ENCODE measurements at places on chromosomes 6 and 20.

GRCh38 chr20:46272389-46273047, 35.8 kb downstream of the CDH22 start:
- no peak for DNase-seq

DNA sequence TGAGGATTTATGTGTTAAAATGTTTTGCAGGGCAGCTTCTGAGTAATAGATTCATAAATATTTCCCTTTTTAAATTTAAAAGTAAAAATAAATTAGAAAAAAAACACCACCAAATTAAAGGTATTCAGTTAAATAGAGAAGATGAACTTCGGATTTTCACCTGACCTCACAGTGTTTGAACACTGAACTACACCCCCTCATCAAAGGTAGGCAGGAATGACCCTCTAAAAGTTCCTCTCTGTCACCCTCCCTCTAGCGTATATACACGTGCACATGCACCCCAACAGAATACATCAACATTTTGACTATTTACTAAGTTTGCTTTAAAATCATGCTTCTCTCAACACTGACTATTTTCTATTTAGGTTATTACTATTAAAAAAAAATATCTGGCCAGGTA, 528.3 kb downstream of the QKI start:
- DNase-seq: no peak

DNA sequence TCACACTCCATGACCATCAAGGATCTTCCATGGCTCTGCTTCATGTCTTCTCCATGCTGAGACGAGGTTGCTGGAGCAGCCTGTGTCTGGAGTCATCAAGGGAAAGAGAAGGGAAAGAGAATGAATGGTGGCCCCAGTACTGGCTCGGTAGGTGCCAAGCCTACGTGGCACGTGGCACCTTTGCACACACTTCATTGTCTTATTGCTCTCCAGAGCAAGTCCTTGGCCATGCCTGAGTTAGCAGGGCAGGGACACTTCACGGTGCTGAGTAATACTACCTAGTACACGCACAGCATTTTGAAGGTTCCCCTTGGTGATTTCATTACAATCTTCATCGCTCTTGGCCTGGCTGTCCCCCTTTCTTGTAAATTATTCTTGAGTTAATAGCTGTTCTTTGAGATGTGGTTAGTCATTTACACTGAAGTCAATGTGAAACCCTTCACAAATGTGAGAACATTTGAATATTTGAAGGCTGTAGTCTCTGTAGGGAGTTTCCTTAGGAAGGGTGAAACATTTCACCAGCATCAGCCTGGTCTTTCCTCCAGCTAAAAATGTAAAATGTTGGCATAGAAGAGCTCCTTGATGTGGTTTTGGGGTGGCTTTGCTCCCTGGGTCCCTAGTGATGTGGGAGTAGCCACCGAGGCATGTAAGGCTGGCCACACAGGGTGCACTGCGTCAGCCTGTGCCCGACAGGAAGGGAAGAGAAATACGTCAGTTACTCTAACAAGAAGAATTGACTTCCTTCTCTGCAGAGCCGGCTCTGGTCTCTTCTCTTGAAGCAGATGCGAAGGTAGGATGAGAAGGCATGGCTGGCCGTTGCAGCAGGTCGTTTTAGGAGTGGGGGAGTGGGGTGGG, at the start of gene SYTL3:
Gene SYTL3, plus strand, starts transcription at position 766 of the 855 bp plus-strand sequence. CDS start 13,215 bp downstream, outside the sequence.
- no peak for DNase-seq

GRCh38 chr6:33762713-33763112, 16.0 kb upstream of the IP6K3 start:
- DNase-seq: no peak

GRCh38 chr20:23456409-23456808, 3.7 kb upstream of the CST11 start:
- DNase-seq: no peak

- DNase-seq: no peak
Observed at GRCh38 chr6:43412541-43412940, 14.8 kb upstream of the ABCC10 start.

DNA sequence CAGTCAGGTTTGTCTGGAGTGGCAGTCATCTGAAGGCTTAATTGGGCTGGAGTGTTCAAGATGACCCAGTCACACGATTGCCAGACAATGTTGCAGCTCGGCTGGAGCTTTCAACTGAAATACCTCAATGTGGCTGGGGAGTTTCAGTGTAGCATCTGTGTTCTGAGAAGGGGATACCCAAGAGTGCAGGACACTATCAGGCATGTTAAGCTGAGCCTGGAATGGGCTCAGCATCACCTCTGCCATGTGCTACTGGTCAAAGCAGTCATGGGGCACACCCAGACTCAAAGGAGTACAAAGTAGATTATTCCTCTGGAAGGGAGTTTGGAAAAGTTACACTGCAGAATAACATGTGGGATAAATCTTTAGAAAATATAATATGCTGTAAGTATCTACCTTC, 363.9 kb downstream of the KIF16B start:
- DNase-seq: no peak
